Adrenal gland (tissue), 19 donors: ENCODE measurements at places on chromosomes 16 and 17. TPM values are rescaled to one million over a fixed set of nuclear protein-coding genes. Genes with fewer than 3 reads are reported as not detected.

Gene GGT6
- total RNA-seq: 0.06 TPM

Gene RGS9
- 9.5 TPM for total RNA-seq

Gene TPSG1
- total RNA-seq: not detected

Gene NPEPPS
- 187 TPM for total RNA-seq

Gene ACTG1
- total RNA-seq: 5,812 TPM

Gene TEKT1
- 0.18 TPM for total RNA-seq

DNA sequence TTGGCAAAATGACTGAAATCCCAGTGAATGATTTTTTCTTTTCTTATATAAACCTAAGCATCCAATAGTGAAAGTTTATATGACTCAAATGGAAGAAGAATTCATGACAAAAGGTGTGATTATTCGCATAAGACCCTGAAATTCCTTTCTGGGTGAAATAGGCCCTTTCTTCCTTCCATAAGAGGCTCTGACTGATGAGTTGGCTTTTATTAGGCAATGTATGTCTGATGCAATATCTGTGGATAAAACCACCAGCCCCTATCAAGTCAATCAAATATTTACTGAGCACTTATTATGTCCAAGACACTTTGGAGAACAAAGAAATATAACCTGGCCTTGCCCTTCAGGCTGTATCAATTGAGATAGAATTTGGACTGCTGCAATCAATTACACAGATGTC, 316.6 kb downstream of the CDH13 start:
- no peak for DNase-seq

- peak; percentile 68 for DNase-seq
These were observed 15.8 kb upstream of the CAVIN1 start for GRCh38 chr17:42438600-42439567.

- peak; percentile 17 for DNase-seq
These were observed 436.7 kb downstream of the MAF start for GRCh38 chr16:79163691-79164387.

- DNase-seq: no peak
These were observed 390 bp upstream of the BBS2 start for GRCh38 chr16:56520251-56520577.

DNA sequence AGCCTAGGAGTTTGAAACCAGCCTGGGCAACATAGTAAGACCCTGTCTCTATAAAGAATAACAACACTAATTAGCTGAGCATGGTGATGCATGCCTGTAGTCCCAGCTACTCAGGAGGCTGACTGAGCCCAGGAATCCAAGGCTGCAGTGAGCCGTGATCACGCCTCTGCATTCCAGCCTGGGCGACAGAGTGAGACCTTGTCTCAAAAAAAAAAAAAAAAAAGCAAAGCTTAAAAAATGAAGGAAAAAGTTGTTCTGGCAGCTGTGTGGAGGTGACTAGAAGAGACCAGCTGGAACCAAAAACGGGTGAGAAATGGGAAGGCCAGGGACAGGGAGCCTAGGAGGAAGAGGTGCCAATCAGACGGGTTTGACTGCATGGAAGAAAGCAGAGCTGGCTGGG, 4.2 kb downstream of the BCL7C start:
- DNase-seq: peak; percentile 65

GRCh38 chr17:27109346-27109745, 184.6 kb upstream of the WSB1 start:
- no peak for DNase-seq

GRCh38 chr17:200586-200985, 19.1 kb upstream of the DOC2B start:
- peak; percentile 18 for DNase-seq

DNA sequence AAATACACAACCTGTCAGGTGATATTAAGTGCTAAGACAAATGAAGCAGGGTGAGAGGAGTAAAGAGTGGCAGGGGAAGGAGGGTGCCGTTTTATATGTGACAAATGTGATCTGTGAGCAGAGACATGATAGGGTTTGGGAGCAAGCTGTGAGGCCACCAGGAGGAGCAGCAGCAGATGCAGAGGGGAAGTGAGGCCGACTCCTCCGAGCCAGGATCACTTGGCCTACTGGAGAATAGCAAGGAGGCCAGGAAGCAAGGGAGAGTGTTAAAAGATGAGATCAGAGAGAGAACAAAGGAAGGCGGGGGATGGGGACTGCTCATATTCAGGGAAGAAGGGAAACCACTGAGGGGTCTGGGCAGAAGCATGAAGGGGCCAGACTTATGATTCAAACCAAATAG, 129.4 kb downstream of the TANGO6 start:
- DNase-seq: no peak

DNA sequence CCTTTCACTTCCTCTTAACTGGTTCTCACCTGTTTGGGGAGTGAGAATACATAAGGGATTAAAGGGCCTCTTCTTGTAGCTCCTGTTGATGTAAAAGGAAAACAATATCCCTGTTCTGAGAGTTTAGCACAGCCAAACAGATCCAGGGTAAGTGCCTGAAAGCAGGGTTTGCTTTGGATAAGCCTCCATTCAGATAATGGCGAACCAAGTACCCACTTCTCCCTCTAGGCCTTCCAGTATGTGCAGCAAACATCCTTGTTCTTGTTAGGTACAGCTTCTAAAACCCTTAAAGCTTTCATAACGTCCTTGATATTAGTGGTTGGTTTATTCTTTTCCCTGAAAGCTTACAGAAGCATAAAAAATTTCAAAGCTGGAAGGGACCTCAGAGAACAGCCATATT, 130.6 kb upstream of the DNAH9 start:
- DNase-seq: no peak

GRCh38 chr16:20920799-20921198, 20.2 kb downstream of the LYRM1 start:
- no peak for DNase-seq

- no peak for DNase-seq
These were observed 219.4 kb downstream of the TANC2 start for GRCh38 chr17:63185420-63185819.

GRCh38 chr16:86700046-86700945, 121.9 kb downstream of the FOXL1 start:
- no peak for DNase-seq
